Hippocampal formation (tissue), 2 donors: ENCODE measurements at places on chromosomes 13 and 19.

DNA sequence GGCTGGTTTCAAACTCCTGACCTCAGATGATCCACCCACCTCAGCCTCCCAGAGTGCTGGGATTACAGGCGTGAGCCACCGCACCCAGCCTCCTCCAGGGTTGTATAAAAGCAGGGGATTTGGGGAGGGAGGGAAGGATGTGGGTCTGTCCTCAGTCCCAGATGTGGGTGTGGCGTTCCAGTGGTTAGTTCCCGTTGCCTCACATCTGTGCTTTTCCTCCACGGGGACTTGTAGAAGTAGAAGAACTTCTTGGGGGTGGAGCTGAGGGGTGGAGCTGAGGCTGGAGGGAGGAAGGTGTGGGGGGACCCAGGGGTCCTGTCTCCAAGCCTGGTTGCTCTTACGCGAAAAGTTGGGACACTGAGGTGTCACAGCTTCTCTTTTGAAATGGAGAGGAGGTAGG is 514 bp upstream of the MCEMP1 start:
- no peak for DNase-seq

DNA sequence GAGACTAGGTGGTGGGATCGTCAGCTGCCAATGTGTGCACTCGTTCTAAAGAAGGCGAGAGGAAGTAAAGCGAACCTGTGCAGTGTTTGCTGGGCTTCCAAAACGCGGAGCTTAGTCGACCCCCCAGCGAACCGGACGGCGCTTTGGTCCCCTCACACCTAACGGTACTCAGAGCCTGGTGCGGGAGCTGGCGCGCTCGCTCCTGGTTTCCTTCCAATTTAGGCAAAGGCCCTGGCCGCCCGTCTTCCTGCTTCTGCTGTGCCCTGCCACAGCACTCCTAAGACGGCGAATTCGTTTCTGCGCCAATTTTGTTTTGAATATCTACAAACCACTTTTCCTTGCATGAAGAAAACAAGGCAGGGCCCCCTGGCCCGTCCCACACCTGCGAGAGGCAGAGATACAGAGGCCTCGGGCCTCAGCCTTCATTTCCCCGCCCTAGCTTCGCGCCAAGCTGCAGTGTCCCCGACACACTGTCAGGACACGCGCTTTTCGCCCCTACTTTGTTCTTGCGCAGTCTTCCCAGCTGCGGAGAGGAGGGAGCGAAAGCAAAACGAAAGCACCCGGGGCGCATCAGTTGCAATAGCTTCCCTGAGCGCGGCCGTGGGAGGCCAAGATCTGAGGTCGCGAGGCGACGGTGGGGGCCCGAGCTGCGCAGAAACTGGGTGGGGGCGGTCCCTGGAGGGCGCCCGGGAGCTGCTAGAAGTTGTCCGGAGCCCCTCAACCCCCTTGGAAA is 111.9 kb downstream of the KCNRG start:
- no peak for DNase-seq

- DNase-seq, result no peak
Measured at GRCh38 chr13:97445522-97446187, 11.7 kb downstream of the RAP2A start.

GRCh38 chr19:10625003-10625761 is at the start of gene SLC44A2:
Gene SLC44A2, plus strand, starts transcription at chr19:10625553. Its CDS starts 81 bp downstream, at chr19:10625634.
- peak; percentile 74 for DNase-seq
